ENCODE measurements at places on chromosomes 11 and 22.
A peak's percentile ranks its signal among the peaks of the same experiment; 100 is the strongest.

GRCh38 chr22:48713272-48714205 is 1114.1 kb downstream of the BRD1 start:
- DNase-seq, result no peak

- DNase-seq, result peak; percentile 71
These were observed 166.0 kb downstream of the TENM4 start for GRCh38 chr11:79274636-79275331.

- DNase-seq, result peak; percentile 19
These were observed 14.8 kb downstream of the KIAA0930 start for GRCh38 chr22:45225732-45226502.

GRCh38 chr22:32776802-32777201 is 24.7 kb upstream of the TIMP3 start:
- DNase-seq, result no peak

GRCh38 chr11:134908583-134908982 is 496.5 kb upstream of the B3GAT1 start:
- no peak for DNase-seq
